ENCODE measurements at places on chromosomes 12 and 14. TPM values are rescaled to one million over a fixed set of nuclear protein-coding genes. Genes with fewer than 3 reads are reported as not detected.
A peak's percentile ranks its signal among the peaks of the same experiment; 100 is the strongest.

GPHN gene
- total RNA-seq: 18.6 TPM

ZFHX2 gene
- total RNA-seq: 5.7 TPM

OTOGL gene
- total RNA-seq: 0.21 TPM

DDN gene
- 0.08 TPM for total RNA-seq

IL22 gene
- total RNA-seq: not detected

DNA sequence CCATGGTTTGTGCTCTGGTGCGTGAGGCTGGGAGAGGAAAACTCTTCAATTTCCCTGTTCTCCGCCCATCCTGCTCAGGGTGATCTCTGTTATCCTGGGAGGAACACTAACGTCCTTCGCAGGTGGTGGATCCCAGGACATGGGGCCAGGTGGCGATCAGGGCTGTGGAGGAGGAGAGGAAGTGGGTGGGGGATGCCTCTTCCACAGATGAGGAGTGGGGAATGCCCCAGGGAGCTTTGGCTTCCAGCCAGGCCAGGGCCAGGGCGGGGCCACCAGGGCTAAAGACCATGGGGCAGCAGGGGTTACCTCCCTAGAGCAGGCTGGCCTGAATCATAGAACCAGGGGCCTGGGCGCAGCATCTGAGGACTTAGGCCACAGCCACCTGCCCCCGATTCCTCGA, 3.3 kb upstream of the KRT75 start:
- H3K4me3 ChIP-seq: no peak overlapping the region
- H3K27ac ChIP-seq: no peak overlapping the region
- no peaks in the 10 kb centered on the region for H3K4me1 ChIP-seq
- DNase-seq: no peak
- peaks cover 43% of the 10 kb centered on the region for H3K27me3 ChIP-seq

DNA sequence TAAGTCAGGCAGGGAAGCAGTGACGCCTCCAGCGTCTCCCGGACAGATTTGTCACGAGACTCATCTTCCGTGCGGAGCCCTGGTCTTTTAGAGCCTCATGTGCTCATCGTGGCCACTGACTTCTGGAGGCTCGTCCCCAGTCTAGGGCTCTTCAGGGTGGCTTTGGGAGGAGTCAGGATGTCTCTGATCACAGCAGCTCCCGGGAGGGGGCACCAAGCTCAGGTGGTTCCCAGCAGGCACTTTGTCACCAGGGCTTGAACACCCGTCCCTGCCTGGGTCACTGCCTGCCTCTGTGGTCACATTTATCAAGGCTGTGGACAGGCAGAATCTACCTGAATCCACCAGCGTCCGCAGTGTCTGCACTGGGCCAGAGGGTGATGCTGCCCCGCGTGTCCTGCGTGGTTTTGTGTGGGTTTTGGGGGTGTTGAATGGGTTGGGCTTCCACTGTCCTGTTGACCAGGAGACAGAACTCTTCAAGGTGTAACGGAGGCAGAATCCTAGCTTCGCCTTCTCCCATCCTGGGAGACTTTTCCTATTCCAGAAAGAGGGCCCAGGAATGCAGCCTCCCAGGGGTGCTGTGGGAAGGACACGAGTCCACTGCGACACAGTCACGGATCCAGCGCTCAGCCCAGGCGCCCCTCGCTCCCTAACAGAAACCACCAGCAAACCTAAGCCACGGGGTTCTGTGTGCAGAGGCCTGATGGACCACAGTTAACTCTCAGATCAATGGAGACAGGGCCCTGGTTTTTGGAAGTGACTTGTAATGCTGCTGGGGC, 132.3 kb downstream of the ADGRD1 start:
- H3K27me3 ChIP-seq: no peaks in the 10 kb centered on the region
- H3K4me3 ChIP-seq: no peak overlapping the region
- DNase-seq: peak; percentile 68
- H3K36me3 ChIP-seq: no peaks in the 10 kb centered on the region
- H3K27ac ChIP-seq: no peak overlapping the region

- H3K36me3 ChIP-seq: no peaks in the 10 kb centered on the region
- H3K27ac ChIP-seq: no peak overlapping the region
Observed at GRCh38 chr14:65920996-65921395, 508.5 kb downstream of the FUT8 start.

DNA sequence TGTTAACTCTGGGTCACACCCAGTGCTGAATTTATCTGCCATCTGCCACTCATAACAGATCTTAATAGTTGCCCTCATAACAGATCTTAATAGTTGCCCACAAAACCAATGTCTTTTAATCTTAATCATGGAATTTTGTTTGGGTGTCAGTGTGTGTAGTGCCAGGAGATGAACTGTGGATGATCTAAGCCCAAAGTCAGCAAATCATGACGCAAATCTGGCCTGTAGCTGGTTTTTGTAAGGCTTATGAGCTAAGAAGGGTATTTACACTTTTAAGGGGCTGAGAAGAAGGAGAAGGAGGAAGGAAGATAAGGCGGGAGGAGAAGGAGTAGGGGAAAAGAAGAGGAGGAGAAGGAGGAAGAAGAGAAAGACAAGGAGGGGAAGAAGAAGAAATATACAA, 10.0 kb upstream of the IL26 start:
- no peak overlapping the region for H3K4me3 ChIP-seq
- H3K36me3 ChIP-seq: no peaks in the 10 kb centered on the region
- DNase-seq: no peak
- H3K27ac ChIP-seq: no peak overlapping the region
- H3K4me1 ChIP-seq: peaks cover 17% of the 10 kb centered on the region

DNA sequence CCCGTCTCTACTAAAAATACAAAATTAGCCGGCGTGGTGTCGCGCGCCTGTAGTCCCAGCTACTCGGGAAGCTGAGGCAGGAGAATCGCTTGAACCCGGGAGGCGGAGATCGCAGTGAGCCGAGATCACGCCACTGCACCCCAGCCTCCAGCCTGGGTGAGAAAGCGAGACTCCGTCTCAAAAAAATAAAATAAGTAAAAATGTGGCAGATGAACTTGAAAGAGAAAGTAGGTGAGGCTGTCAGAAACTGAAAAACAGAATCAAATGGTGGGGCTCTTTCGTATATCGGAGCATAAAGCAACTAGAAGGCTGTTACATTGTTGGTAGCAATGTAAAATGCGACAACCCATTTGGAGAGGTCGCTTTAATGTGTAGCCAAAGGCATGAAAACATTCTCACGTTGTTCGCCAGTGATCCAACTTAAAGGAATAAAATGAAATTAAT, 767 bp upstream of the CCNT1 start:
- H3K27ac ChIP-seq: peak overlapping the region; percentile 98
- peaks cover 37% of the 10 kb centered on the region for H3K4me1 ChIP-seq
- peak overlapping the region; percentile 97 for H3K4me3 ChIP-seq
- no peak for DNase-seq
- no peaks in the 10 kb centered on the region for H3K27me3 ChIP-seq

DNA sequence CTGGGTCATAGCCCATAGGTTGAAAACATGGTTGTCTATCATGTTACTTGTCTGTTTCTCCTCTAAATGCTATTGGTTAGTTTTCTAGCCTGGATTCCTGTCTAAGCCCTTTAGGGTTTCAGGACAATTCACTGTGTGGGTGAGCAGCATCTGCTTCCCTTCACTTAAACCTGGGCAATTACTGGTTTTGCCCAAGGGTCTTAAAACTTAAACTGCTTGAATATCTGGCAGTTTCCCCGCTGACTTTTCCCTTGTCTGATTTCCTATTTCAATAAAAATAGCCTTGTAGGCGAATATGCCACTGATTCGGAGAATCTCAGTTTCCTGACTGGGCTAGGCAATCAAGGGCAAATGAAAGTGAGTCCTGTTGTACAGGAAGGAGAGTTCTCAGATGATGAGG, 138.7 kb upstream of the FGD4 start:
- no peak overlapping the region for H3K27ac ChIP-seq
- no peaks in the 10 kb centered on the region for H3K27me3 ChIP-seq
- no peak for DNase-seq
- peaks cover 7% of the 10 kb centered on the region for H3K4me1 ChIP-seq
- H3K4me3 ChIP-seq: no peak overlapping the region
- peaks cover 7% of the 10 kb centered on the region for H3K36me3 ChIP-seq

DNA sequence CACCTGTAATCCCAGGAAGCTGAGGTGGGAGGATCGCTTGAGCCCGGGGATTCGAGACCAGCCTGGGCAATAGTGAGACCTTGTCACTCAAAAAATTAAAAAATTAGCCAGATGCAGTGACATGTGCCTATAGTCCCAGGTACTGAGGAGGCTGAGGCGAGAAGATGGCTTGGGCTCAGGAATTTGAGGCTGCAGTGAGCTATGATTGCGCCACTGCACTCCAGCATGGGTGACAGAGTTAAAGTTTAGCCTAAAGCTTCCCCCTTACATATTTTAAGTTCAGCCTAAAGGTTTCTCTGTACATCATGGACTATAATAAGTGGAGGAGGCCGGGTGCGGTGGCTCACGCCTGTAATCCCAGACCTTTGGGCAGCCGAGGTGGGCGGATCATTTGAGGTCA, 70.1 kb downstream of the SPRING1 start:
- no peaks in the 10 kb centered on the region for H3K36me3 ChIP-seq
- no peak for DNase-seq
- no peak overlapping the region for H3K27ac ChIP-seq
- H3K4me3 ChIP-seq: no peak overlapping the region
- peaks cover 14% of the 10 kb centered on the region for H3K4me1 ChIP-seq
- H3K27me3 ChIP-seq: peaks cover 6% of the 10 kb centered on the region

DNA sequence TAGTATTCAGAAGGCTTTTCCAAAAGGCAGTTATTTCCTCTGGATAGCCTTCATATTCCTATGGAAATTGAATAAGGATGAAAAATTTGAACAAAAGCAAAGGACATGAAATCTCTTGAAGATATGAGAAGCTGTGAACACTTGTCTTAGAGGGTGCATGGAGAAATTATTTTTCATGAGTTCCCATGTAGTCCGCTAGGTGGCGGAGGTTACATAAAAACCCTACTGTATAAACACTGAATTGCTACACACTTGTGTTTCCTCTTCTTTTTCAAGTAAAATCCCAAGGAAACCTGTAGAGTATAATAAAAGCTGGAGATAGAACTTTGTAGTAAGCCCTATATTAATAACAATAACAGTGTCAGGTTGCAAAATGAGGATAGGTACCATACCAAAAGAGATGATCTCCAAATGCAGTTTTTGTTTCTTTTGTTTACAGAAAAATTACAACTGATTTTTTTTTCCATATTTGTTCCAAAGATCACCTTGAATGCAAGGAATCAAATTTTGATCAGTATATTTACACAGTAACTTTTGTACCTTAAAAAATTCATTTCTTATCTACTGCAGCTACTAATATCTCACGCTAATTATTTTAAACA, 37.8 kb upstream of the OR4E1 start:
- no peaks in the 10 kb centered on the region for H3K36me3 ChIP-seq
- H3K27ac ChIP-seq: no peak overlapping the region

DNA sequence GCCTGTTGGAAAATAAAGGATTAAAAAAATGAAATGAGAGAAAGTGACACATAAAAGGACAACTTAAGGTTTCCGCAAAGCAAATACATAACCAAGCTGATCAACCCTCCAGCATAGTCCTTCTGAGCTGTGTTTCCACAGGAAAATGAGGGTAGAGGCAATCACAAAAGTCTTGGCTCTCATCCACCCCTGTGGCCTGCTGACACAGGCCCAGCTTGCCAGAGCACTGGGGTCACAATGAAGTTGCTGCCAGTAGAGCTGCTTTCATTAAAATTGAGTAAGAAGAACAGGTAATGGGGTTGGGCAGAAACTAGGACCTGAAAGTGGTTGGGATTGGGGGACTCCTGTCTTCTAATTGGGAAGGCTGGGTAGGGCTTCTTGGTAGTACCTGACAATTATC, 65.9 kb downstream of the RERG start:
- no peak for DNase-seq
- peaks cover 19% of the 10 kb centered on the region for H3K36me3 ChIP-seq
- peak overlapping the region; percentile 74 for H3K27ac ChIP-seq
- no peak overlapping the region for H3K4me3 ChIP-seq

GRCh38 chr12:13218641-13219040, 22.1 kb downstream of the EMP1 start:
- peaks cover 24% of the 10 kb centered on the region for H3K36me3 ChIP-seq
- no peak overlapping the region for H3K27ac ChIP-seq
- peaks cover 22% of the 10 kb centered on the region for H3K4me1 ChIP-seq
- H3K27me3 ChIP-seq: no peaks in the 10 kb centered on the region

DNA sequence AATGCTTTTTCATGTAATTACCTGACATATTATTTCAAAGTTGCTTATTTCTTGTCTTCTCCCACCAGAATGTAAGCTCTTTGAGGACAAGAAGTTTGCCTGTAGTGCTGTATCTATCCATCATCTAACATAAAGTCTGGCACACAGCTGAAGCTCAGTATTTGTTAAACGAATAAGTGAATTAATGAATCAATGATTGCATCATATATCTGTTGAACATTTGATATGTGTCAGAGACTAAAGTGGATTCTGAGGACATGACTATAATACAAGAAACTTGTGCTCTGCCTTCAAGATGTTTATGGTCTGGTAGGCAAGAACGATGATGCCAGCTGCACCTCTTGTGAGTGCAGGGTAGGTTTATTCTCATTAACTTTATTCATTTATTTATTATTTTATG, 115.4 kb upstream of the SCAF11 start:
- no peak overlapping the region for H3K27ac ChIP-seq
- no peaks in the 10 kb centered on the region for H3K4me1 ChIP-seq
- peaks cover 2% of the 10 kb centered on the region for H3K27me3 ChIP-seq
- no peak for DNase-seq

GRCh38 chr12:5301539-5301938, 130.4 kb upstream of the NTF3 start:
- H3K27me3 ChIP-seq: no peaks in the 10 kb centered on the region
- H3K27ac ChIP-seq: no peak overlapping the region
- H3K4me3 ChIP-seq: no peak overlapping the region
- H3K4me1 ChIP-seq: peaks cover 9% of the 10 kb centered on the region
- H3K36me3 ChIP-seq: no peaks in the 10 kb centered on the region

DNA sequence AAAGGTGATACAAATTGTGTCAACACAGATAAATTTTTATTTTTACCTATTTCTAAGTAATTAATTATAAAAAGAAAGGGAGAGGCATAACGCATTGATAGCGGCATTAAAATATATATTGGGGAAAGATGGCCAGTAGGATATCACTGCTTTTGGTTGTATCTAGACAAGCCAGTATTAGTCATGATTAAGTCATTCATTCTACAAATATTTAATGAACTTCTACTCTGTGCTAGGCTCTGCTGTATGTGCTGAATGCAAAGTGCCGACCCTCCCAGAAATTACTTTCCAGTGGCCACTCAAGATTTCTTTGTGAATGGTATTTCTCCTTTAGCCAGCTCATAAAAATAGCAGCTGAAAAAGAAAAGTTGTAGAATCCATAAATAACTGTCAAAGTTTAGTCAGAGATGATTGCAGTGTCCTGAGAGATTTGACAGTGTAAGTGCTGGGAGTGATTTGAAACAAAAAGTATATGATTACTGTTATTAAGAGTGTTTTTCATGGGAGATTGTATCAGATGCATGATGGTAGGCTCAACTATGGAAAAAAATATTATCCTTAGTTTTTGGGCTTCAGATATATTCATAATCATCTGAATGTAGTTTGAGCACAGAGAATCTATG, 133.2 kb downstream of the MGAT4C start:
- no peaks in the 10 kb centered on the region for H3K27me3 ChIP-seq
- H3K4me1 ChIP-seq: no peaks in the 10 kb centered on the region
- no peak overlapping the region for H3K27ac ChIP-seq
- DNase-seq: no peak
- no peaks in the 10 kb centered on the region for H3K36me3 ChIP-seq

- no peak overlapping the region for H3K4me3 ChIP-seq
- H3K27me3 ChIP-seq: no peaks in the 10 kb centered on the region
- peaks cover 19% of the 10 kb centered on the region for H3K36me3 ChIP-seq
- H3K4me1 ChIP-seq: peaks cover 22% of the 10 kb centered on the region
- H3K27ac ChIP-seq: no peak overlapping the region
Observed at GRCh38 chr12:20390846-20391245, 22.5 kb downstream of the PDE3A start.

- no peak overlapping the region for H3K4me3 ChIP-seq
- peaks cover 26% of the 10 kb centered on the region for H3K4me1 ChIP-seq
- DNase-seq: no peak
Observed at GRCh38 chr14:38950676-38951075, 152.4 kb downstream of the SEC23A start.

Data from osteocyte (in vitro differentiated cells).